ENCODE measurements at places on chromosomes 4 and X.

GRCh38 chr4:181819946-181820345 lies 423.3 kb upstream of the TENM3 start:
- no peak for DNase-seq

DNA sequence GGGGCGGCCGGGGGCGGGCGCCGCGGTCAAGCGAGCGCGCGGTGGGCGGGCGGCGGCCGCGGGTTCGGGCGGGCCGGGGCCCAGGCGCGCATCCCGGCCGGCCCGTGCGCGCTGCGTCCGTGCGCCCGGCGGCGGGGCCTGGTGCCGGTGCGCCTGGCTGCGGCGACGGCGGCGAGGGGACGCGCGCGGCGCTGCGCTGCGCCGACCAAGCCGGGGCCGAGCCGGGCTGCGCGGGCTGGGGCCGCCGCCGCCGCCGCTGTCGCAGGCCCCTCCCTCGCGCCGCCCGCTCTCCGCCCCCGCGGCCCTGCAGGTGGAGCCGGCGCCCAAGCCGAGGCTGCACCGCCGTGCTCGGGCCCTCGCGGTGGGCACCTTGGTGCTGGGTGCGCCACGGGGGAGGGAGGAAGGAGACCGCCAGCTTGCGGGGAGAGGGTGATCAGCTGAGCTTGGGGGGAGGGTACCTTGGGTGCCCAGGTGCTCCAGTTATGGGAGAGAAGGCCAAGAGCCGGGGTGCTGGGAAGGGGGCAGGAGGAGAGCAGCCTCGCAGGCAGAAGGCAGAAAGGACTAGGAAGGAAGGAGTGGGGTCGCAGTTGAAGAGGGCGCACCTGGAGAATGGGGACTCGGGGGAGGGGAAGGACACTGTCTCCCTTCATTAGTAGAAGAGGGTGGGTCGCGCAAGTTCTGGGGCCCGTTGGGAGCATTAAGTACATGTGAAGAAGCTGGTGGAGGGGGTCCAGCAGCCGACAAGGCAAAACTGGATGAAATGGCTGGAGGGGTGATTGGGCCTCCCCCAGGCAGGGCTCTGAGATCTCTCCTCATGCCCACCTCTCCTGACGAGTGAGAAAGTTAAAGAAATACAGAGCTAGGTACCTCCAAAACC lies at the start of gene PPP2R2C:
PPP2R2C (minus strand) TSS at position 228 of the 877 bp plus-strand sequence. CDS start 385 bp downstream, outside the sequence.
- DNase-seq: no peak

DNA sequence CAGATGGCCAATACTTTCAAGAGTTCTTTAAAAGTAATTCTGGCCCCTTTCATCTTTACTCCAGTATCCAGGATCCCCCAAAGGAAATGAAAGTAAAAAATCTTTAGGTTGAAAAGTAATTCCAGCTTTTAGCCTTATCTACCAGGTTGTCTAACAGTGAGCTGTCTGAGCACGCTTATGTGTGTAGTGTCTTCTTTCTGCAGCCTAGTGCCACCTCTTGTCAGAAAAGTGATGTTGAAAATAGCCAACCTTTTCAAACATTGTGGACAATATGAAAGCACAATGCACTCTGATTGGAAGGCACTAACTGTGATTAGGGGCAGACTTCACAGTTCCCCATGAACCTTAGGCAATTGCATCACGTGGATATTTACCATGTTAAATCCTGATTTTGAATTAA lies 92.1 kb downstream of the RELL1 start:
- DNase-seq: no peak

- DNase-seq: no peak
Observed at GRCh38 chrX:121008920-121009319, 23.4 kb upstream of the CT47A1 start.

- no peak for DNase-seq
Observed at GRCh38 chrX:154805696-154806091, 409 bp upstream of the MPP1 start.

- DNase-seq: no peak
Observed at GRCh38 chr4:186760576-186760975, 36.9 kb upstream of the FAT1 start.

- DNase-seq: no peak
Observed at GRCh38 chr4:139594591-139595185, 38.7 kb upstream of the SETD7 start.

DNA sequence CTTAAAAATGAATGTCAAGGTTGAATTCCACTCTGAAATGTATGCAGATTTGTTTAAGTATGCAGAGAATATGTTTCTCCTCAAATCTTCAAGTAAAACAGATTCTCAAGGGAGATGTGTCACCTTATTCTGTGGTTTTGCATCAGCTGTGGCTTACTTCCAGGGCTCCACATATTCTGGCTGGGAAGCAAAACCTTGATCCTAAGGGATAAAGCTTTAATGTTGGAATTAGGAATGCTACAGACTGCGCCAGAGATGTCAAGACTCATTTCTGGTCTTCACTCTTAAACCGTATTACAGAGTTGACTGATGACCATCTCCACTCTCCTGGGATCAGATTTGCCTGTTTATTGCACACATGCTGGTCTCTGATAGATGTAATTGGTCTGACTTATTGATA lies 143.9 kb upstream of the DIPK2B start:
- no peak for DNase-seq
